ENCODE measurements at places on chromosomes 7 and 10.

DNA sequence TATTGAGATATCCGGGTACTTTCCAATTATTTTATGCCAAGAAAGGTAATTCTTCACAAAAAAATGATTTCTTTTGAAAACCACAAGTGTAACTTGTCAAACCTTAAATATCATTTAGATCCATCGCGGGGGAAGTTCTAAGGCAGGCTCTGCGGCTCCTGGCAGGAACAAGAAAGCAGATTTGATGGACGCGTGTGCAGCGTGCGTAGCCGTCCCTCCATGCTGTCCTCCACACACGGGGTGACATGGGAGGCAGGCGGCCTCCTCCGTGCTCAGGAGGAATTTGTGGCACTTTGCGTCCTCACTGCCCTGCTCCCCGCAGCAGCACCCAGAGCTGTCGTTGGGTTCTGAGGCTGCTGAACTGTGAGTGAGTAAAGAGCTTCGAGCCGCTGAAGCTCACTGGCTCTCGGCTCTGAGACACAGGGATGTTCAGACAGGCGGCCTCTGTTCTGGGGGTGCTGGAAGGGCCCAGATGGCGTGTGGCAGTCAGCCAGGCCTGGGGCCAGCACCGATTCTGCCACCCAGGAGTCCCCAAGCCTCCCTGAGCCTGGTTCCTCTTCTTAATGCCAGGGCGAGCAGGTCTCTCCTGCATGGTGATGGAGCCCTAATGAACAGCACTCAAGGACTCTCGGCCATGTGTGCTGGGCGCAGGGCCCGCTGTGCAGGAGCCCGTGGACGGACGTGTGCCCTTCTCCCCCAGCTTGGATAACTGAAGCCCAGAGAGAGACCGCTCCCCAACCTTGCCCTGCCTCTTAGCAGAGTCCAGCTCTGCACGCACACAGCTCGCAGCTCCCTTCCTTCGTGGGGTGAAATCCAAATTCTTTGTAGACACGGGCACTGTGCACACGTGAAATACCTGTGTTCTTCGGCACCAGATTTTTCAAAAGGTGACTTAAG is 185.4 kb upstream of the SHH start:
- peak; percentile 48 for DNase-seq

DNA sequence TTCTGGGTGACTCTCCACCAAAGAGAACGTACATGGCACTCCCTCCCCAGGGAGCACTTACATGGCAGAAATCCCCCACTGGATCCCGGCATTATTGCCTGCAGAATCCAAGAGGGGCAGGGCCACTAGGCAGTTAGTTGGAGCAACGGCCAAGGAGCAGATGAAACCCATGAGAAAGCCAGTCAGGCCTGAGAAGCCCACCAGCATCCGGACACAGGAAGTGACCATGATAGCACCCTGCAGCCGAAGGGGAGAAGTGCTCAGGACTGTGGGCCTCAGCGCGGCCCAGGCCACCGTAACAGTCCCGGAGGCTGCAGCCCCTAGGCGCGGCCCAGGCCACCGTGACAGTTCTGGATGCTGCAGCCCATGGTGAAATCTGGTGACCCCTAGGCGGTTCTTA is 43.5 kb downstream of the STRA8 start:
- DNase-seq = no peak

GRCh38 chr10:37747081-37747480 is 110.3 kb downstream of the ZNF248 start:
- no peak for DNase-seq

DNA sequence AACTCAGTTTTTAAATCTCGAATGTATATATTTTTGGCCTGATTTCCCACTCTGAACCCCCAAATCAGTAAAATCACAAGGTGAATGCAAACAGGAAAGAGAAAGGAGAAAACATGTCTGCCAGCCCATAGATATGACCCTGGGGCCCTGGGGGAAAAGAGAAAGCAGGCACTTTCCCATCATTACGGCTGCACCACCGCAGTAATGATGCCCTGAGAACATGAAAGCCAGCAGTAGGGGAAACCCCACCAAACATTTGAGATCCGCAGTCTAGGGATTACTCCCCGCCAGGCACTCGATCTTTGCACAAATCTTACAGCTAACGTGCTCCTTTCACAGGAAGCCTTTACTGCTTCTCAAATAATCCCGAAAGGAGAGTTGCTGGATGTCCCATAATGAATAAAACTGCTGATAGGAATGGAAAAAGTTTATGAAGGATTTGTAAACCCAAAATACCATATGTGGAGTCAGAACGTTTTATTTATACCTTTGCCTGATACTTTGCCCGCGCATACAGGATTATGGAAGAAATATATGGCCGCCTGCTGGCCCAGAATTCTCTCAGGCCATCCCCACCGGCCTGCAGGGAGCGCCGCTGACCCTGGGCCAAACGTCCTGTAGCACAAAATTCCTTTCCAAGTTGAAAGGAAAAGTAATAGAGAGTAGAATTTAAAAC is 180.0 kb upstream of the INHBA start:
- DNase-seq = no peak

DNA sequence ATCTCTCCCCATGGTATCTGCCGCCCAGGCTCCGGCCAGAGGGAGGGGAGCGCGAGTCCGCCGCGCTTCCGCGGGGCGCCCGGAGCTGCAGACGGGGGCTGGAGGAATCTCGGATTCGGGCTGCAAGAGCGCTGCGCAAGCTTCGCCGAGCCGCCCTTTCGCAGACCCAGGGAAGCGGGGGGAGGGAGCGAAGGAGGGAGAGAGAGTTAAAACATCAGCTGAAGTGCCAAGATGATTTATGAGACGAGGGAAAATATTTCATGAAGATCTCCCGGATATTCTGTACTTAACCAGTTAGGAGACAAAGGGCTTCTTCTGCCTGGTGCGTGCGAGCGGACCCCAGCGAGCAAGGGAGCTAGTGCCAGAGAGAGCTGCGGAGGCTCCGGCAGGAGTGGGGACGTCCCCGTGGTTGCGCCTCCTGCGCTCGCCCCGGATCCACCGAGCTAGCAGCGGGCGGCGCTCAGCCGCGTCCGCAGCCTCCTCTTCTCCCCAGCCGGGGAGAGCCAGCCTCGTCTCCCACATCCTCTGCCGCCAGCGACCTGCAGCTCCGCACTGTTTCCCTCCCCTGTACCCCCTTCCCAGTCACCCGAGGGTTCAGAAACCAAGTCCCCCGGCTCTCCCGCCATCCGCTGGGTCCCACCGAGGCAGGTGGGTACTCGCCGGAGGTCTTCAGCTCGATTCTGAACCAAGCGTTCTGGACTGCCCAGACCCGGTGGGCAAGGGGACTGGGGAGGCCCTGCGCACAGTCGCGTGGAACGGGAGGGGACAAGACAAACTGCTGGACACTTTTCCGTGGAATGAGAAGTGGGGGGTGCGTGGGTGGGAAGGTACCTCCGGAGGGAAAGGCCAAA is 1.0 kb upstream of the PAX2 start:
- DNase-seq = no peak

DNA sequence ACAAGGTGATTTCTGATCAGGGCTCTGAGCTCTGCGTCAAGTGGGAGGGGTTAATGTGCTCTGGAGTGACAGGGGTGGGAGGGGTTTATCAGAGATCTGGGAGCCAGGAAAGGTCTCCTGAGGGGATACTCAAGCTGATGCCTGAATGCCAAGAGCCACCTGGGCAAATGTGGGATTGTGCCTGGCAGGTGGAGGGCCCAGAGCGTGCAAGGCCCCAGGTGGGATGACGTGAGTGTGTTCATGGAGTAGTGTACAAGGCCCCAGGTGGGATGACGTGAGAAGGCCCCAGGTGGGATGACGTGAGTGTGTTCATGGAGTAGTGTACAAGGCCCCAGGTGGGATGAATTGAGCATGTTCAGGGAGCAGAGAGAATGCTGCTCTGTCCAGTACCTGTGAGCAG is 610.3 kb downstream of the PTPRN2 start:
- DNase-seq = no peak

GRCh38 chr10:113854761-113855588 is 514 bp downstream of the NHLRC2 start:
- peak; percentile 57 for DNase-seq

All from activated naive CD8-positive, alpha-beta T cell treated with anti-CD3 and anti-CD28 coated beads, Interleukin-2, amount 50 U/mL, for 24 hours (primary cell).